Stromal cell of bone marrow (primary cell): ENCODE measurements at places on chromosomes 2 and 18.

GRCh38 chr18:23662309-23663263 is at the start of gene ANKRD29:
TSS of gene ANKRD29 (minus strand) at chr18:23662911. CDS start at chr18:23662730, 181 bp downstream.
- DNase-seq: no peak

- no peak for DNase-seq
These were observed 55.7 kb downstream of the NCAPH start for GRCh38 chr2:96391153-96391827.

DNA sequence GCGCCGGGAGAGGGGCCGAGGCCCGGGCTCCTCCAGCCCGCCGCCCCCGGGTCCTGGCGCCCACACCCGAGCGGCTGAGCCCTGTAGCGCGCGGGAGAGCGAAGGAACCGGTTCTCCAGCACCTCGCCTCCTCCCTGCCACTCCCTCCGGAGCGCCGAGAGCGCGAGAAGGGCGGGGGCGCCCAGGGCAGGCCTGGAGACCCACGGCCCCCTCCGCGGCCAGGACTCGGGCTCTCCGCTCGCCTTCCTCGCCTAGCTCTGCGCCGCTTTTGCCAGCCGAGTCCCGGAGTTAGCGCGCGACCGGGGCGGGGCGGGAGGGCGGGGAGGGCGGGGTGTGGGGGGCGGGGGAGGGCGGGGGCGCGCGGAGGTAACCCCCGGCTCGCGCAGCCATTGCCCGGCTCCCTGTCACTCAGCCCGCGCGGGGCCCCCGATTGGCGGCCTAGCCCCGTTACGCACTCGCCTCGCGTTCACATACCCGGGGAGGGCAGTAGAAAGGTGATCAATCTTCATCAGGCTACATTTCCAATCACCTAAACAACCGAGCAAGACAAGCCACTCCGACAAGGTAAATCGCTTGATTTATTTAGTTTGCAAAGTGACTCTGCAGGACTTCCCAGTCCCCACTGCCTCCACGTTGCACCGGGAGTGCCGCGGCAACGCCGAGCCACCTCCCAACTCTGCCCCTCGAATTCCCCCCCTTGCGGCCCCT is at the start of gene OTX1:
Gene OTX1 (plus strand): TSS at position 497 of the 708 bp plus-strand sequence. CDS start 2,161 bp downstream, outside the sequence.
- no peak for DNase-seq

GRCh38 chr18:69945220-69946114 is 2.2 kb downstream of the CD226 start:
- no peak for DNase-seq

DNA sequence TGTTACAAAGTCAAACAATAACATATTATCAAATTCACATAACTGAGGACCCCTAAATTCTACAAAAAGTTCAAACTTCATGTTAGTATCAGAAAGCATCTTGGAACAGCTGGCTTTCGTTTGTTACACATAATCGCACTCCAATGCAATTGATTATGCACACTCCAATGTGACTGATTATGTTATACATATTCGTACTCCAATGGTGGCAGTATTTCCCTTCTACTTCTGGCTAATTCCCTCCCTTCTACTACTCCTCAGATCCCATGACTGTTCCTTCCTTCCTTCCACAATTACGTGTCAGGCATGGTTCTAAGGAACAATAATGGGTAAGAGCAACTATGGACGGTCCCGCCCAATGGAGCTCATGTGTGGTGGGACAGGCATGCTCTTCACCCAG is 137.1 kb upstream of the CCDC150 start:
- DNase-seq: no peak

- DNase-seq: no peak
These were observed 7.1 kb downstream of the HOXD8 start for GRCh38 chr2:176136374-176137251.

- no peak for DNase-seq
These were observed 117.9 kb upstream of the SALL3 start for GRCh38 chr18:78861706-78862105.

- no peak for DNase-seq
These were observed 154.6 kb downstream of the INO80D start for GRCh38 chr2:205931388-205931787.
